Heart left ventricle (tissue), 16 donors: ENCODE measurements at places on chromosomes 6 and 20. TPM values are rescaled to one million over a fixed set of nuclear protein-coding genes. Genes with fewer than 3 reads are reported as not detected.

CRIP3 gene
- 32.1 TPM for total RNA-seq

GRCh38 chr20:31943052-31943471 is 8.8 kb downstream of the PDRG1 start:
- H3K27me3 ChIP-seq: no peaks in the 10 kb centered on the region
- peak; percentile 42 for DNase-seq
- H3K36me3 ChIP-seq: peaks cover 48% of the 10 kb centered on the region
- peaks cover 27% of the 10 kb centered on the region for H3K4me1 ChIP-seq
- H3K27ac ChIP-seq: peak overlapping the region; percentile 24

MOXD1 gene
- total RNA-seq: 10.5 TPM

DNA sequence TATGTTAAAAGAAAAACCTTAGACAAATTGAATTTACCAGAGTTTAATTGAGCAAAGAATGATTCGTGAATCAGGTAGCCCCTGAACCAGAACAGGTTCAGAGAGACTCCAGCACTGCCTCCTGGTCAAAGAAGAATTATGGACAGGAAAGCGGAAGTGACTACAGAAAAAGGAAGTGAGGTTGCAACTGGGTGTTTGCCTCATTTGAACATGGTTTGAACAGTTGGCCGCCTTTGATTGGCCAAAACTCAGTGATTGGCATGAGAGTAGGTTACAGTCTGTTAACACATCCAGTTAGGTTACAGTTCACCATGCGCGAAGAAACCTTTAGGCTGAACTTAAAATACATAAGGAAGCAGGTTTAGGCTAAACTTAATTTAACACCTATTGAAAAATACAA is 248.8 kb downstream of the TFAP2A start:
- H3K4me1 ChIP-seq: no peaks in the 10 kb centered on the region
- H3K27ac ChIP-seq: no peak overlapping the region
- H3K27me3 ChIP-seq: no peaks in the 10 kb centered on the region
- DNase-seq: no peak
- no peak overlapping the region for H3K4me3 ChIP-seq

DNA sequence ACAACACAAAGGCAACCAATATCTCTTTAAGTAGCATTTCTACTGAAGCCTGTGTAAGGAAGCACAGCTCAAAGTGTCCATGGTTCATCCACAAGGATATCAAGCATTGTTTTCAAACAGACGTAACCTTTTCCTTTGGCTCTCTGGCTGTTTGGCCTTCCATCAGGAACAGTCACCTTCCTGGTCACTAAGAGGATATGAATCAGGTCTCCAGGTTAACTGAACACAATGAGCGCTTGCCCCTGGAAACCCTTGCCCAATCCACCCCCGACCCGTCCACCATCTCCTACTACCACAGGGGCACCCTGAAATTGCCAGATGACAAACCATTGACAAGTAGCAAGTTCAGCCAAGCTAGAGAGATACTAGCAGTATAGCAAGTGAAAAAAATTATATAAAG is 114.4 kb upstream of the COL21A1 start:
- no peaks in the 10 kb centered on the region for H3K36me3 ChIP-seq
- H3K27me3 ChIP-seq: no peaks in the 10 kb centered on the region
- peaks cover 12% of the 10 kb centered on the region for H3K4me1 ChIP-seq
- H3K27ac ChIP-seq: peak overlapping the region; percentile 8
- no peak overlapping the region for H3K4me3 ChIP-seq

- no peaks in the 10 kb centered on the region for H3K4me1 ChIP-seq
- no peak for DNase-seq
- H3K27me3 ChIP-seq: peaks cover 3% of the 10 kb centered on the region
- no peaks in the 10 kb centered on the region for H3K36me3 ChIP-seq
- no peak overlapping the region for H3K27ac ChIP-seq
Measured at GRCh38 chr20:37473249-37474000, 47.6 kb upstream of the NNAT start.

DNA sequence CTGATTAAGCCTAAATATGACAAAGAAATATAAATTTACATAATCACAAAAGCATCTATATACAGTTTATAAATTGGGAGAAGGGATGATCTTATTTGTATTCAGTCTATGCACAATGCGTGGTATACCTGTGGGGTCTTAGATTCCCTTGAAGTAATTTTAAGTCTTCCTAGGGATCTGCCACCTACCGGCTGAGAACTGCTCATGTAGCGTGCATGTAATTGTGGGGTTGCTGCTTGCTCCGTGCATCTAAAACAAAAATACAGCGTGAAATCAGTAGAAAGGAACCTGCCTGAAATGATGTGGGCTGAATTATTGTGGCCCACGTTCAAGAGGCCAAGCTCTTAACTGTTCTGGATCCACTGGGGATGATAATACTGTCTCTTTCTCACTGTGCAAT is 187.3 kb downstream of the MBOAT1 start:
- H3K4me1 ChIP-seq: no peaks in the 10 kb centered on the region
- H3K4me3 ChIP-seq: no peak overlapping the region
- no peak for DNase-seq
- H3K27ac ChIP-seq: no peak overlapping the region
- no peaks in the 10 kb centered on the region for H3K27me3 ChIP-seq

GRCh38 chr6:167946007-167946406 is 51.5 kb upstream of the KIF25 start:
- DNase-seq: no peak
- no peaks in the 10 kb centered on the region for H3K4me1 ChIP-seq
- H3K27ac ChIP-seq: no peak overlapping the region
- H3K27me3 ChIP-seq: no peaks in the 10 kb centered on the region
- H3K4me3 ChIP-seq: no peak overlapping the region

GRCh38 chr20:1265226-1265915 is 723 bp upstream of the SNPH start:
- no peaks in the 10 kb centered on the region for H3K4me1 ChIP-seq
- no peak for DNase-seq
- H3K36me3 ChIP-seq: no peaks in the 10 kb centered on the region

BPI gene
- 0.38 TPM for total RNA-seq

L3MBTL1 gene
- 4.5 TPM for total RNA-seq

- peaks cover 19% of the 10 kb centered on the region for H3K4me1 ChIP-seq
- H3K4me3 ChIP-seq: no peak overlapping the region
- no peak overlapping the region for H3K27ac ChIP-seq
- no peak for DNase-seq
Measured at GRCh38 chr6:149366267-149366921, 33.7 kb upstream of the SUMO4 start.

MEP1A gene
- total RNA-seq: not detected
